ENCODE measurements at places on chromosomes 3 and 15.

GRCh38 chr15:96264351-96264798 is 66.1 kb upstream of the NR2F2 start:
- peak; percentile 35 for DNase-seq

DNA sequence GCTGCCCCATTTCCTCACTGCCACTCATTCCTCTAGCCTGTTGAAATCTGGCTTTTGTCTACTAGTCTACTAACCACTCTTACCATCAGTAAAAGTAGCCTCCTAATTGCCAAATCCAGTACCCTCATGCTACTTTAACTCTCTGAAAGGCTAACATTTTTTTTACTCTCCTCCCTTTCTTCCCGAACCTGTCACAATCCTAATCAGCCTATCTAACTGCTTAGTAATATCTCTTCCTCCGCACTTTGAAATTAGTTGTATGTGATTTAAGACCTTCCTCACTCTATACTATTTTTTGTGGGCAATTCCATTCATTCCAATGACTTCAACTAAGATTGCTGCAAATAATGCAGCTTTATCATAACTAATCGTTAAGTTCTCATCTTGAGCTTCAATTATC is 3.7 kb downstream of the SENP7 start:
- DNase-seq = no peak

DNA sequence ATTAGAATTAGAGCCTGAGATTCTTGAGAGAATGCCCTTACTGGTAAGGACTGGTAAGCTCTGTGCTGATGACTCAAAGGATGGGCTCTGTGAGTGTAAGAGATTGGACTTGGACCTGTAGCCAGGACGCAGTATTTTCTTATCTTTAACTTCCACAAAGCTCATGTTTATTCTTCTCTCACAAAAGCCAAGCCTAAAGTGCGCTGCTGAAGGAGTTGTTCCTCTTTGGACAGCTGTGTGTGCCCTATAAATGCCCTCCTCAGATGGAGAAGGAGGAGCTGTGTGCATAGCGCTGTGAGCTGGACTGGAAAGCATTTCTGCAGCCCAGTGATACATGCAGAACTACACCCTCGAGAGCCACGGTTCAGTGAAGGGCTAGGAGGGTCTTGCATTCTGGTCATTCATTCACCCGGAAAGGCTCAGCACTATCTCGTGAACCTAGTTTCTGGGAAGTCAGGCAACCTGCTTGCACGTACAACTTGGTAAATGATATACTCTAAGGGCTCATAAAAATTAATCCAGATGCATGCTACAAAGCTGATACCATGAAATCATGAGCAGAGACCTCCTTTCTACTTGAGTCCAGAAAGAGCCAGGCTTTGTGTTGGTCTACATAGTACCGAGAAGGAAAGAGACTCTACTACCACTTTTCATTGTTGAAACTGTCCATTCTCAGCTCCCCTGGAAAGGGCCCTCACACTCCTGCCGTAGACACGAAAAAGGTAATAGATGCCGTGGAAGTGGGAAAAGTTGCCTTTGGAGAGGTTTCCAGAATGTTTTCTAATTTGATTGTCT is 103.0 kb upstream of the TBL1XR1 start:
- no peak for DNase-seq

DNA sequence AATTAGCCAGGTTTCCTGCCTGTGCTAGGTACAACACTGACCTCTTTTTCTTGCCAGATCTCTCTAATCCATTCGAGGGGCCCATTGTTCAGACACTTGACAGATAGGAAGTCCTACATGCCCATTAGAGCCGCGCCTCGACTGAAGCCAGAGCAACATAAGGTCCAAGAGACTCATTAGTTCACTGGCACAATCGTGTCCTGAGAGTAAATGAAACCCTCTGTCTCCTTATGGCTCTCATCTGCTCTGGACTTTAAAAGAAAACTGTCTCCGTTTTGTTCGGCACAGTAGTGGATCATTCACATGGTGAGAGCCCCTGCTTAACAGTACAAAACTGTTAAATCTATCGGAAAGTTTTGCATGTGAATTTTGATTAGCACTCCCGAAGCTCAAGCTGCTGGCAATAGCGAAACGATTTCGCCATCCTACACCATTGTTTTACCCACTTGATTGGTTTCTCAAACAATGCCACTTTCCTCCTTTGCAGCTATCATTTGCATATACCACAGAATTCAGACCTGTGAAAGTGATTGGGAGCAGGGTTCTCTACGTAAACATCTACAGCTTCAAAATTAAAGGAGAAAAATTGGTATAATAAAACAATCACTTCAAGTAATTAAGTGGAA is 19.0 kb upstream of the C15orf61 start:
- no peak for DNase-seq

DNA sequence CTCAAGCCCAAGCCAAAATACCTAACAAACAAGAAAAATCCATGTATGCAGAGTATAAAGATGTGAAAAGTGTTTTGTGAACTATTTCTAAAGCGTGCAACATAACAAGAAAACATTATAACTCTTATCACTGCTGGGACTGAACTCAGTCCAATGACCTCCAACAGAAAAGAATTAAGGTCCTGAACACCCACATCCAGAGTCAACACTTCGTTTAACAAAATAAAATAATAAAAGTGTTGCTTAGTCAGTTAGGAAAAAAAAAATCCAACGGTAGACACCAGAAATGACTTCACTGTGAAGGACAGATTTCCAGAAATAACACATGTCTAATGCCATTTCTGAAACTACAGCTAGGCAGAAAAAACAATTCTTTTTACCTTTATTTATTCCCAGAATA is 28.0 kb downstream of the MB21D2 start:
- DNase-seq = no peak

DNA sequence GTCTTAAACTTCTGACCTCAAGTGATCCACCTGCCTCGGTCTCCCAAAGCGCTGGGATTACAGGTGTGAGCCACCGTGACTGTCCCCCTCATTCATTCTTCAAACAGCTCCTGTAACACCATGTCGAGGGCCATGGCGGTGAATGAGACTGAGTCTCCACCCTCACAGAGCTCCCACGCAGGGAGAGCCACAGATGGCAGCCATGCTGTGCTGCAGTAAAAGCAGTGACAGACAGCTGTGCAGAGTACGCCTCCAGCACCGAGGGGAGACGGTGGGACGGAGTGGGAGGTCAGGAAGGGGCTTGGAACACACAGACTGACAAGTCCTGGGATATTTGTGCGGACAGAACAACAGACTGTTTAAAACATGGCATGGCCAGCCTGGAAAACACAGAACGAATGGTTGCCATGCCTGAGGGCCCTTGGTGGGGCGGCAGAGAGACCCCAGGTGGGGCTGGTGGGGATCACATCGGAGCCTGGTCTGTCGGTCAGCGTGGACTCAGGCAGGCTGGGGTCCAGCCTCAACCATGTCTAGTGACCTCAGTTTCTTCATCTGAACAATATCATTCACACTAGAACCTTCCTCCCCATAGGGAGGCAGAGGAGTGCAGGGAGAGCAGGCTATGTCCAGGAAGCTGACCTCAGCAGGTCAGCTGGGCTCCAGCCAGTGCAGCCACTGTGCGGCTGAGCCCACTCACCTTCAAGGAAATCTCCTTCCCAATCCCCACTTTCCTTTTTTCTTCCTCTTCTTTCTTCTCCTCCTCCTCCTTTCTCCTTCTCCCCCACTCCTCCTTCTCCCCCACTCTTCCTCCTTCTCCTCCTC is 20.6 kb upstream of the LCTL start:
- no peak for DNase-seq

GRCh38 chr3:46146548-46146947 is 61.6 kb downstream of the CCR1 start:
- DNase-seq = no peak

DNA sequence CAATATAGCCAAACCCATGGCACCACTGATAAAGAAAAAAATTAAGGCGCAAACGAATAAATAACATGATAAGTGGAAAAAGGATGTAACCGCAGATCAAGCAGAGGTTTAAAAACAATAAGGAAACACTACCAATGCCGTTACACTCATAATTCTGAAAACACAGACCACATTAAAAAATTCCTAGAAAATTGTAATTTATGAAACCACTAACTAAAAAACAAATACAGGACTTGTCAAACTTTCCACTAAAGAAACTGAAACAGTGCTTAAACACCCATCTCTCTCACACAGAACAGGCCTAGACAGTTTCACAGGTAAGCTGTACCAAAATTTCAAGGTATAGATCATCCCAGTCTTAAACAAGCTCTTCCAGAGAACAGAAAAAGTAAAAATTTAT is 28.4 kb downstream of the PCSK6 start:
- no peak for DNase-seq

GRCh38 chr3:183554377-183554776 is 1.1 kb downstream of the KLHL6 start:
- DNase-seq = no peak

DNA sequence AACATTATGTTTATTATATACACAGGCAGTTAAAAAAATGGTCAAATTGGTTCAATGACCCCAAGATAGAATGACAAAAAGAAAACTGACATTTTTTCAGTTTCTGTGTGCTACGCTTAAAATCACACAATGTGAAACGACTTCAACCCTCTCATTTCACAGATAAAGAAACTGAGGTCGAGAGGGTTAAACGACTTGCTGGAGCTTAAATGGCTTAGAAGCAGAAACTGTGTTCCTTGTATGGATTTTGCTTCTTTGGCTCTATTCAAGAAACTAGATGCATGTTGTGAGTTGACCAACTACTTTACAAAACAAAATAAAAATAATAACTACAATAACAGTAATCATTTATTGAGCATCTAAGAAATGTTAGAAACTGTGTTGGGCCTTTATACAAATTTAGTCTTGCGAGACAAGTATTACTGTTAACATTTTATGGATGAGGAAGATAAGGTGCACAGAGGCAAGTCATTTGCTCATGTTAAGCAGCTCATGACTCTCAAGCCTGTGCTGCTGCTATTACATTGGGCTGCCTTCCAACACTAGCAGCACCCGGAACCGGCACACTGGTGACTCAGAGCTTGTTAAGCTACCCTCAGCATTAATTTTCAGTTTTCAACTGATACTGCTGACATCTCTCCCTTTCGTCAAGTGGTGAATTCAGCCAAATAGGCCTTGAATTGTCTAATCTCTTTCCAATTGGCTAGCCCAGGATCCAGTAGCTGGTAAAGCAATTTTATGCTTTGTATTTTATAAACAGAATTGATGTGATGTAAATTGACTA is 487.6 kb downstream of the NAALADL2 start:
- peak; percentile 84 for DNase-seq

DNA sequence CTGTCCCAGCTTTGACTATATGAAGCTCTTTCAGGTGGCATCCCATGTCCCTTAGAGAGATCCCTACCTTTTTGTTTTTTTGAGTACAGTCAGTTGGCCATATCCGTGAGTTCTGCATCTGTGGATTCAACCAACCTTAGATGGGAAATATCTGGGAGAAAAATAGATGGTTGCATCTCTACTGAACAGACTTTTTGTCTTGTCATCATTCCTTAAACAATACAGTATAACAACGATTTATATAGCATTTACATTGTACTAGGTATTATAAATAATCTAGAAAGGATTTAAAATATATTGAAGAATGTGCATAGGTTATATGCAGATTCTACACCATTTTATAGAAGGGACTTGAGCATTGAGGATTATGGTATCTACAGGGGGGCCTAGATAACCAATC is 65.1 kb downstream of the APBA2 start:
- DNase-seq = no peak

DNA sequence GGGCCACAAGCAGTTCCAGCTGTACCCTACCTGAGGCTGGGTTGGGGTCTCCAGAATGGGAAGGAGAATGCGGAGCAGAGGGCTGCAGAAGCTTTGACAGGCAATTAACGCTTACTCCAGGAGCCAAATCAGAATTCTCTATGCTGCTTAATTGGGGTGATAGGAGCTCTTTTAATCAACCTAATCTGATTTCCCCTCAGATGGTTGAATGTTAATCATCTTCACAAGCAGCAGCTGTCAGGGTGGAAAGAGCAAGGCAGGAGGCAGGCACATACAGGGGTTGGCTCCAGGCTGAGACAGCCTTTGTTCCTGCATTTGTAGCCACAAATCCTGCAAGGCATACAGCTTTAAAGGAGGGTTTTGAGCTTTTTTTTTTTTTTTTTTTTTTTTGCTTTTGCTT is 2.6 kb downstream of the CILP start:
- no peak for DNase-seq

GRCh38 chr3:144879701-144880100 is 908.1 kb downstream of the DIPK2A start:
- no peak for DNase-seq

GRCh38 chr3:32842531-32842931 is 24.7 kb downstream of the TRIM71 start:
- no peak for DNase-seq

GRCh38 chr15:92930054-92930621 is 30.0 kb downstream of the CHD2 start:
- DNase-seq = no peak

GRCh38 chr3:174822320-174822719 is 36.8 kb upstream of the NAALADL2 start:
- no peak for DNase-seq

- DNase-seq = no peak
Observed at GRCh38 chr15:31369727-31370126, 43.1 kb downstream of the KLF13 start.

DNA sequence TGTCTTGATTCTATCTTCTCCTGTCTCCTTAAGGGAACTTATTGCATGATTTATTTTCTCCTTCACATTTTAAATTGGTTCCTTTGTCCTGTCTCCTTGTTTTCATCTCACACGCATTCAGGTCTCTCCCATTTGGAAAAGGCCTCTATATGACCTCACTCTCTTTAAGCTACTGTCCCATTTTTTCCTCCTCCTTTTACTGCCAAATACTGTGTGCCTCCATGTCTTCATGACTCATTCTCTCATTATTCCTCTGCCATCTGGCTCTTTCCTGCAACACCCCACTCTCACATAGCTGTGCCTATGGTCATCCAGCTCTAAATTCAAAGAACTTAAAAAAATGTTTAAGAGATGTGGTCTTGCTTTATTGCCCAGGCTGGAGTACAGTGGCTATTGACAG is 48.0 kb downstream of the TYRO3 start:
- DNase-seq = peak; percentile 52

DNA sequence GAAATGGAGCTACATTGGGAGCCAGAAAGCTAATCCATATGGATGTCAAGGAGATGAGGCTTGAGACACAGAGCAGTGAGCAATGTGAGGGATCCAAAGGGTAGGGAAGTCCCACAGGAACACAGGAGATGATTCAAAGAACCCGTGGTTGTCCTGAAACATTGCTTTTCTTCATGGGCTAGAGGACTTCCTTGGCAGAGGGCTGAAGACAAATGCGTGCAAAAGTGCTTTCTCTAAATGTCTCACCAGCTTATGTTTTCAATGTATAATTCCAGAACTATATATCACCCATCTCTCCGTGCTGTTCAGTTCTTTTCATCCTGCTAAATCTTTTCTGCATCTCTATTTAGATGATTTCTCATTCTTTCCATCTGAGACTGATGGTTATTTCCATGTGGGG is 46.0 kb upstream of the GOLGA8A start:
- no peak for DNase-seq
